Activated CD4-positive, CD25-positive, alpha-beta regulatory T cell (primary cell): ENCODE measurements at places on chromosomes 6 and 20.
A peak's percentile ranks its signal among the peaks of the same experiment; 100 is the strongest.

GRCh38 chr6:24743944-24744335 is 25.0 kb upstream of the C6orf62 start:
- no peak for DNase-seq

DNA sequence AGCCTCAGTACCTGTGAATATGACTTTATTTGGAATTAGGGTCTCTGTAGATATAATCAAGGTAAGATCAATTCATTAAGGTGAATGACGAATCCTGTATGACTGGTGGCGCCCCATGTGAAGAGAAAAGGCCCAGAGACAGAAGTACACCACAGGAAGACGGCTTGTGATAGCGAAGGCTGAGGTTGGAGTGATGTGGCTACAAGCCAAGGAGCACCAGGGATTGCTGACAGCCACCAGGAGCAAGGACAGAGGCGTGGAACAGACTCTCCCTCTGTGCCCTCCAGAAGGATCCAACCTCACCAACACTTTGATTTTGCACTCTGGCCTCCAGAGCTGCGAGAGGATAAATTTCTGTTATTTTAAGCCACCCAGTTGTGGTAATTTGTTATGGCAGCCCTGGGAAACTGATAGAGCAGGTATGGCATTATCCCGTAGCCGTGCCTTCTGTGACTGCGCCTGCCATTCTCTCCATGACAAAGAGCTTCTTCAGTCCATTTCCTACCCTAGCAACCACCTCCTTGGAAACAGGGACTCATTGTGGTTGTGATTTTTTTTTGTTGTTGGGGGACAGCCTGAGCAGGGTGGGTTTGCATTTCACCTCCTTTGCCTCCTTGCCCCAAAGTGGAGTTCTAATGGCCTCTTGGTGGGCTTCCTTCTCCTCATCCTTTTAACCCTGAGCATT is 29.6 kb downstream of the PTK7 start:
- DNase-seq: no peak

GRCh38 chr20:44203161-44203560 is 7.4 kb downstream of the OSER1 start:
- no peak for DNase-seq

DNA sequence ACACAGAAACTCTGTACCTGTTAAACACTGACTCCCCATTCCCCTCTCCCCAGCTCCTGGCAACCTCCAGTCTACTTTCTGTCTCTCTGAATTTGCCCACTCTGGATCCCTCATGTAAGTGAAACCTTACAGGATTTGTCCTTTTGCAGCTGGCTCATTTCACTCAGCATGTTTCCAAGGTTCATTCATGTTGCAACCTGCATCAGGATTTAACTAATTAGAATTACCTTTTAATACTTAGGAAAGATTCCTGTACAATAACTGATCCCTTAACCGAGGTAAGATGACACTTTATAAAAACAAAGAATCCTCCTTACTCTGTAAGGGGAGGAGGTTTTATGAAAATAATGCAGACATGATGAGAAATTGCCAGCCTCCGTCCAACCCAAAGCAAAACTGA is 113.1 kb upstream of the MTHFD1L start:
- DNase-seq: no peak

DNA sequence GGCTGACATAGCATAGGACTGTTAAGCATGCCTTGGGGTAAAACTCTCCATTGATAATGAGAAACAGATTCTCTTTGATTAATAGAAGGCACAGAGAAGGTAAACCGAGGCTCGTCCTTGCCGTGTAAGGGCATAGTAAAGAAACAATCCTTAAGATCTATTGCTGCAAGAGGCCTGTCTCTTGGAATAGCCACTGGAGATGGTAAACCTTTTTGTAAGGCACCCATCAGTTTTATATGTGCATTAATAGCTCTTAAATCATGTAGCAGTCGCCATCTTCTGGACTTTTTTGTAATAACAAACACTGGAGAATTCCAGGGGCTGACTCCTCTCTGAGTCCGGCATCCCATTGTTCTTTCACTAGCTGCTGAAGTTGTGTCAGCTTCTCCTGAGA is 8.4 kb upstream of the ABHD12 start:
- DNase-seq: no peak

DNA sequence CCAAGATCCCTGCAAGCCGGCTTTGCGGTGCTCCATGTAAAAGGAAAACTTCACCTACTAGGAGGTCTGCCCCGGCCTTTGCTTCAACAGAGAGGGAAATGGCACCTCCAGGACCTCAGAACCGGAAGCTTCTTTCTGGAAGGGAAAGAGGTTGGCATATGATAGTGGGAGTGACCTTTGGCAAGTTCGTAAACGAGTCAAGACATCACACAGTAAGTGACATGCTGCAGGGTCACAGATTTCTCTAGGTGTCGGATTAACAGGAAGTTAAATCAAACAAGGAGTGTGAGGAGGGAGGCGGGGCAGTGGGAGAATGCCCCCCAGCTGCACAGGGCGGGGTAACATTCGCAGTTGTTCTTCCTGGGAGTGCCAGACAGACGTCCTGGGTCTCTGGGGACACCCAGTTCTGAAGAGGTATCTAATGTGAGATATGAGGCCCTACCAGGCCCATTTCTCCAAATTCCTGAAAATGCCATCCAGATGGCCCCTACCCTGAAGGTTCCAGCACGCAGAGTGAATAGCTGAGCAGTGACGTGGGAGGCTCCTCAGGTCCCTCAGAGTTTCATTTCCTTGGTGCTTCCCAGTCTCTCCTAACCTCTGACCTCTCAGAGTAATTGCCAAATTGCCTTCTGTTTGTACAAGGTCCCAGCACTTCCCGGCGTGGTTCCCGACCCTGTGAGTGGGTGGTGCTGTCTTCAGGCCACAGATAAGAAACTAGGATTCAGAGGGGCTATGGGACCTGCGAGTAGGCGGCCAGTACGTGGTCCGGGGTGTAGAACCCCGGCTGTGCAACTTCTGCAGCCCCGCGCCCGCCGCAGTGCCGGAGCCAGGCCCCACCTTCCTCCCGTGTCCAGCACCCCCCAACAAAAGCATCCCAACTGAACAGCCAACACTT is 1.9 kb downstream of the RRBP1 start:
- no peak for DNase-seq

GRCh38 chr6:122654012-122654411 is 43.8 kb downstream of the PKIB start:
- DNase-seq: no peak

DNA sequence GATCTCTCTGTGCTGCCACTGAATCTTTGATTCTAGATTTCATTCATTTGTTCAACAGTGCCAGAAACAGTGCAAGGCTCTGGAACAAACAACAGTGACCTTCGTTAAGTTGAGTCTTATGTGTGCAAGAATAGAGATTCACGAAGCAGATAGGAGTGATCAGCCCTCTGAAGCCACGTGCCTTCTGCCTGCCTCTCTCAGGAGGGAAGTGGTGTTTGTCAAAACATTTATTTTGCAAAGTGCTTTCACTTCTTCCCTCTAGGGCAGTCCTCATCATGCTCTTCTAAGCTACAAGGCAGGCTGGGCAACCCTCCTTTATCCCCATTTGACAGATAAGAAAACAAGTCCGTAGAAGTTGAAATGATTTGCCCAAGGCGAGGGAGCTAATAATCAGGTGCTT is 204.3 kb downstream of the TFAP2C start:
- no peak for DNase-seq

GRCh38 chr20:16701296-16701695 is 28.5 kb upstream of the SNRPB2 start:
- DNase-seq: no peak

DNA sequence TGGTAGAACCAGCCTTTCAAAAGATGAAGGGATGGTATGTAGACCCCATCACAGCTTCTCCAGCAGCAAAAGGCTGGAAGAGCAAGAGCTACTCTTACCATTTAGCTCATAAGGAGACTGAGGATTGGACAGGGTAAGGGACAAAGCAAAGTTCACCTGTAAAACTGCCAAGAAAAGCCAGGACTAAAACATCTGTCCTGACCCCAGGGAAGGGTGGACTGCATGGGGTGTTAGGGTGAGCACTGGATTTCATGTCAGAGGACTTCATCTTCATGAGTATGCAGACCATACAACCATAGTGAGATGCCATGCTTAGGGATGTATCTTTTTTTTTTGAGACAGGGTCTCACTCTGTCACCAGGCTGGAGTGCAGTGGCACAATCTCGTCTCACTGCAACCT is 19.3 kb downstream of the AHCY start:
- no peak for DNase-seq

GRCh38 chr6:24223115-24223919 is 97.3 kb downstream of the NRSN1 start:
- DNase-seq: no peak

DNA sequence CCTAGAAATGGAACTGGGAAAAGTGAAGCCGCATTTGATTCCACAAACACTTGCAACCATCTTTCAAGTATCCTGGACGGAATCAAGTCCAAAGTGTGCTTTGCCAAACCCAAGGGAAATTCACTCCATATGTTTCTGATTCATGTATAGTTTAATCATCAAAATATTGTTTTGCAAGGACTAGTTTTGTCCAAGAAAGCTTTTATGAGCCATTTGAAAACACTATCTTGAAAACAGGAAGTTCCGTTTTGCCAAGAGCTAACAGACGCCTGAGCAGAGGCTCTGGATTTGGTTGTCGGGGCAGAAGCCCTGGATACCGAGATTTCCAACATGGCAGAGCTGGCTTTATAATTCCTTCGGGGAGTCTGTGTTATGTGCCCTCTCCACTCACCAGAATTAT is 251.1 kb downstream of the PHACTR1 start:
- no peak for DNase-seq

GRCh38 chr20:32792316-32792715 is 27.4 kb upstream of the MAPRE1 start:
- no peak for DNase-seq

DNA sequence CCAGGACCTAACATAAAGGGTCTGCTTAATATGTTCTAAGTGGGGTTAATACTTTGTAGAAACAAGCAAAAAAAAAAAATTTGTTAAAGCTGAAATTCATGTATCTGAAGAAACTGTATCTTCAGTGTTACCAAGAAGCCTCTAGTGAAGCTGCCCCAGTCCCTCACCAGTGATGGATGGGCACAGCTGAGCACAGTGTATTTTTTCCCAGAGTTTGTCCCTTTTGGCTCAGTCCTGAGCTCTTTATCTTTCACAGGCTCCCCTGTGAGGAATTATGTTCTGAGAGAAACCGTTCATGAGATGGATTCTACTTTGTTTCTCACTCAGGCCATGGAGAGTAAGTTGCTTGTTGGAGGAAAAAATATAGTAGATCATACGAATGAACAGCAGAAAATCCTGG is 38.4 kb downstream of the KIF3B start:
- no peak for DNase-seq

- no peak for DNase-seq
Measured at GRCh38 chr6:31898383-31899011, 999 bp upstream of the EHMT2 start.

DNA sequence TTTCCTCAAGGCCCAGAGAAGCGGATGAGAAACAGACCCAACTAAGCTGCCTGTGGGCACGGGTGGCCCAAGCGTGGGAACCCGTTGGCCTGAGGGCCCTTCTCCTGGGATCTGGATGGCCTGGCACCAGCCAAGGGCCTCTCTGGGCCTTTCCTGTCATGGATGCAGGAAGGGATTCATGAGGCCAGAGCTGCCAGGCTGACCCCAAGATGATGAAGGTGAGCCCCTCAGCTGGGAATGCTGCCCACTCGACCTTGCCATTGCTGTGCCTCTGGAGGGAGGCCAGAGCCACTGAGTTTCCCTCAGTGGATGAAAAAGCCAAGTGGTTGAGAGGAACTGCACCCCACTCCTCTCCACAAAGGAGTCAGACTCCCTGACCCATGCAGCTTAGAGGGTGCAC is 171.2 kb downstream of the VEGFA start:
- no peak for DNase-seq

DNA sequence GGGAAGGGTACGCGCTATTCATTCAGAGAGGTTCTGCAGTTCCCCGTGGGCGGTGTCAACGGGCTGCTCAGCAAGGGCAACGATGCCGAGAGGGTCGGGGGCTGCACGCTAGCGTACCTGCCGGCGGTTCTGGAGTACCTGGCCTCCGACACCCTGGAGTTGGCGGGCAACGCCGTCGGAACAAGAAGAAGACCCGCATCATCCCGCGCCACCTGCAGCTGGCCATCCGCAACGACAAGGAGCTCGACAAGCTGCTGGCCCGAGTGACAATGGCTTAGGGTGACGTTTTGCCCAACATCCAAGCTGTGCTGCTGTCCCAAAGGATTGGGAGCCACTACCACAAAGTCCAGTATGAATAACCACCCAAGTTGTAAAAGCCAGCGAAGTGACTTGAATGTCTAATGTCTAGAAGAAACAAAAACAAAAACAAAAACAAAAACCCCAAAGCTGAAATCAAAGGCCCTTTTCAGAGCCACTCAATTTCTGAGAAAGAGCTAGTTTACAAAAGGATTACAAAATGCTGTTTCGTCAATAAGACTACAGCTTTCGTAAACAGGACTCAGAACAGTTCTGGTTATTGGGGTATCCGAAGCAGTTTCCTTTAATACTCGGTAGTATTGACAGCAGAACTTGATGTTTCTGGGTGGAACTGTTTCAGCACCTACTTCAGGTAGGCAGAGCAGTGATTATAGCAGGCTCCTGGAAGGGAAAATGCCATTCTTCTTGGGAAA is 21.9 kb upstream of the SLC17A4 start:
- no peak for DNase-seq

DNA sequence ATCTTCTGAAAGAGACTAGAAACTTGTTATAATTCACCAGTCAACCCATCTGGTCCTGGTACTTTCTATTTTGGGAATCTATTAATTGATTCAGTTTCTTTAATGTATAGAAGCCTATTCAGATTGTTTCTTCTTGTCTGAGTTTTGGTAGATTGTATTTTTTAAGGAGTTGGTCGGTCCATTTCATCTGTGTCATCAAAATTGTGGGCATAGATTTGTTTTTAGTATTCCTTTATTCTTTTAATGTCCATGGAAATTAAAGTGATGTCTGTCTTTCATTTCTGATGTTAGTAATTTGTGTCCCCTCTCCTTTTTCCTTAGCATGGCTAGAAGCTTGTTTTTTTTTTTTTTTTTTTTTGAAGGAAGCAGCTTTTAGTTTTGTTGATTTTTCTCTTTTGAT is 15.2 kb downstream of the STXBP5 start:
- no peak for DNase-seq

DNA sequence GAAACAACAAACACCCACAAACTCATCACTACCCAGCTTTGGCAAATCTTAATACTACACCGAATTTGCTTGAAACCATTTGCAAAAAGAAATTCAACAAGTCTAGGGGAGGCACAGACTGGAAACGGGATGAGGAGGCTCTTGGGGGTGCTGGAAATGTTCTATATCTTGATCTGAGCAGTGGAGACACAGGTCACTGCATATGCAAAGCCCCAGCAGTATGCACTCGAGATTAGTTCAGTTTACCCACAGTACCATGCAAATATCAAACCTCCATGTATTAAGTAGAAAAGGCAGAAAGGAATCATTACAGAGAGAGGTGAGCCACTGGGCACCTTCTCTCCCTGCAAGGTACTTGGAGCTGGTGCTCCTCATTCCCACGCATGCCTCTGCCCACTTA is 75.9 kb downstream of the PREX1 start:
- DNase-seq: no peak

- DNase-seq: peak; percentile 30
Measured at GRCh38 chr6:89940225-89941027, 46.2 kb downstream of the GJA10 start.

DNA sequence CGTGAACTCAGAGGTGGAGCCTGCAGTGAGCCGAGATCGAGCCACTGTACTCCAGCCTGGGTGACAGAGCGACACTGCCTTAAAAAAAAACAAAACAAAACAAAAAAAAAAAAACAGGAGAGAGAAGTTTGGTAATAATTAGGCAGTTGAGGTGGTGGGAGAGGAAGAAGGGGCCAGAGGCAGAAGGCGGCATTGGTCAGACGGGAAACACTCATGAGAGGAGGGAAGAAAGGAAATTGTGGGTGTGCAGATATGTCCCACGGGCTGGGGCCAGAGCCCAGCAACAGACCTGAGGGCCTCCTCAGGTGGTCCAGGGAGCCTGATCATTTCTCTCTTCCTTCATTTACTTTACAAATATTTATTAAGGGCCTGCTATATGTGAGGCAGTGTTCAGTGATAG is 20.0 kb downstream of the SULF2 start:
- DNase-seq: no peak
